ENCODE measurements at places on chromosomes 1 and 21.

DNA sequence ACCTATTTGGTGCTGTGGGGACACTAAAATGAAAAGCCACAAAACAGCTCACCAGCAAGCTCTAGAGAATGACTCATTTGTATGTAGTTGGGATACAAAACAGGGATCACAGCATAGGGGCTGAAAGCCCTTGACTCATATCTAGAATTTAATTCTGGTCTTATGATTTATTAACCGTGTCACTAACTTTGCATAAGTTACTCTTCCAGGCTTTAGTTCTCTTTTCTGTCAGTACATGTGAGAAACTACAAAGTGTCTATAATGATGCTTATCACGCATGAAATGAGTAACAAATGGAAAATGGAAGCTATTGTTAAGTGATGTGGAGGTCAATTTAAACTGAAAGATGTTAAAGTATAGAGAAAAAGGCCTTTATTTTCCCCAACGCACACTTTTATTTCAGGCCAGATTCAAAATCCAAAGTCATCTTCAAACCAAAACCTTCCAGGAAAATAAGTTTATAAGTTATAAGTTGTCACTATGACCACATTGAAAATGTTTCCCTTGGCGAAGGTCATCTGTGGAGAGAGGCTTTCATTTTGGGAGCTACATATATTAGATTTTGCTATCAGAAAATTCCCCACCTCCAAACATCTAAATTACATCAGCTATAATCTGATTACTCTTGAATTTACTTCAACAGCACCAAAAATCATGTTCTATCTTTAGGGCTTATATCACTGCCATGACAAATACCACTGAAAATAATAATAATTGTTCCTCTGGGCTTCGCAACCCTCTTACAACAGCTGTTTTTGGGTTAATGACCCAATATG is 430.5 kb downstream of the MRPL39 start:
- no peak for DNase-seq

DNA sequence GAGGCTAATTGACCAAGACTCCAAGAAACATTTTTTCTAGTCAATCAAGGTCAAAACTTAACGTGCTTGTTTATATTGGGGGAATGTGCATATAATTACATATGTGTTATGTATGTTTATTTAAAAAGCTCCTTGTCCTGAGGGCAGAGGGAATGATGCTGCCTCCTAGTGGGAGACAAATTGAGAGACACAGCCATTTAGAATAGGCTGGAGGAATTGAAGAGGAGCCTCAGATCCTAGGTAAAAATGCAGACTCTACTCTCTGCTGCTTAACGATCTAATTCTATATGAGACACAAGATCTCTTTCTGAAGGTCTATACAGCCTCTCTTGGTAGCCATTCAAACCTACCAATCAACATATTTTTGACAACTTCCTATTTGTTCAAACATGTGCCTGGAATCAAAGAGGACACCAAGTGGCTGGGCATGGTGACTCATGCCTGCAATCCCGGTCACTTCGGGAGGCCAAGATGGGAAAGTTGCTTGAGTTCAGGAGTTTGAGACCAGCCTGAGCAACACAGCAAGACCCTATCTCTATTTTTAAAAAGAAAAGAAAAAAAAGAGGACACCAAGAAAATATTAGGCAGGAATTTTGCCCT is 136.6 kb upstream of the ZNF648 start:
- no peak for DNase-seq

- DNase-seq: no peak
These were observed 27.1 kb downstream of the SAMSN1 start for GRCh38 chr21:14519000-14519399.

GRCh38 chr1:228866468-228866867 is 131.2 kb downstream of the RHOU start:
- no peak for DNase-seq

GRCh38 chr1:87914396-87914795 is 585.7 kb downstream of the LMO4 start:
- no peak for DNase-seq

- peak; percentile 72 for DNase-seq
These were observed 719 bp downstream of the MFAP2 start for GRCh38 chr1:16979475-16980327.

DNA sequence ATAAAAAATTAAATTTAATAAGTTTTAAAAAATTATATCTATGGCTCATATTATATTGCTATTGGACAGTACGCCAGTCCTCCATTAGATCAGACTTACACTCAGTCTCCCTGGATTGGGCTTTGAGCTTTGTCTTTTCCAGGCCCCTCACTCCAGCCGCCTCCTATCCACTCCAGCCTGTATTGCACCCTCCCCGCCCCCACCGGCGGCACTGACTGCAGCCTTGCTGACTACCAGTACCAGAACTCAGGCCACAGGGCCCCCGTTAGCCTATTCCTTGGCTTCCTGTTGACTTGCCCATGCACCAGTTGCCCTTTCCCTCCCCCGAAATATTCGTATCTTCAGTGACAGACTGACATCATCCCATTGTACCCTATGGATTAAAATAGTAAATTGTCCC is 127.9 kb downstream of the CSMD2 start:
- DNase-seq: no peak

- DNase-seq: no peak
These were observed 24.2 kb downstream of the CCDC185 start for GRCh38 chr1:223417444-223417843.
